Fibroblast of lung (primary cell): ENCODE measurements at places on chromosomes 3 and 15. TPM values are rescaled to one million over a fixed set of nuclear protein-coding genes. Genes with fewer than 3 reads are reported as not detected.

- DNase-seq = no peak
These were observed 34.5 kb downstream of the POMGNT2 start for GRCh38 chr3:43071313-43071893.

DNA sequence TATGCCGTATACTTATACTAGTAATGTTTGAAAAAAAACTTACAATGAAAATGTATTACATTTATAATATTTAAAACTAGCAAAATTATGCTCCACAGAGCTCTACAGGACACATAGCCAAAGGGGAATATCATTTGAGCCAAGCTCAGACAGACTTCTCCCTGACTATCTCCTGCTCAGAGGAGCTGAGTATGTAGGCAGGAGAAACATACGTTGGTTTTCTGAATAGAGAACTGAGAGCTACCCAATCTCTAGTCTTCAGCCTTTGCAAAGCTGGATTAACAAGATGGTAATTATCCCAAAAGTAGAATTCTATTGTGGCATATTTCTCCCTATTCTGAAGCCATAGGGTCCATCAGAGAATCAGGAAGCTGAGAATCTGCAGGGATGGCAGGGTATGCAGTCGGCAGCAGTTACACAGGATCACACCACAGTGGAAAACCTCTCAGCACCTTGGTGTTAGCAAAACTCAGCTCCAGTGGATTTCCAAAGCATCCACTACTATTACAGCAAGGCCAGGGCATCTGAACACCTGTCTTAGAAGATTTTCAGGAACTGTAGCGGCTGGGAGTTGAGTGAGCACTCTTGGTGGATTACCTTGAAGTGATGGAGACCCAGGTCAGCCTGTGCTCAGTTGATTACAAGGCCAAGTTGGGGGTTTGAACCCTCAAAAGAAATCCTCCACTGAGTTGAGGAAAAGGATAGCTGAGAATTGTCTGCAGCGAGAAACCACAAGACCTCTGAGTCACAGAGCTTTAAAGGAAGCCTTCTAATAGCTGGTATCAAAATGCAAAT, 30.1 kb downstream of the GPR15 start:
- peak; percentile 9 for DNase-seq

GRCh38 chr15:32029862-32030781, at the start of gene CHRNA7:
TSS of gene CHRNA7 (plus strand) at chr15:32030515. CDS start at chr15:32030595, 80 bp downstream.
- peak; percentile 42 for DNase-seq

GRCh38 chr15:73845507-73845906, 27.9 kb upstream of the TBC1D21 start:
- no peak for DNase-seq

GRCh38 chr3:142180761-142181362, 31.5 kb upstream of the TFDP2 start:
- DNase-seq = peak; percentile 14

DNA sequence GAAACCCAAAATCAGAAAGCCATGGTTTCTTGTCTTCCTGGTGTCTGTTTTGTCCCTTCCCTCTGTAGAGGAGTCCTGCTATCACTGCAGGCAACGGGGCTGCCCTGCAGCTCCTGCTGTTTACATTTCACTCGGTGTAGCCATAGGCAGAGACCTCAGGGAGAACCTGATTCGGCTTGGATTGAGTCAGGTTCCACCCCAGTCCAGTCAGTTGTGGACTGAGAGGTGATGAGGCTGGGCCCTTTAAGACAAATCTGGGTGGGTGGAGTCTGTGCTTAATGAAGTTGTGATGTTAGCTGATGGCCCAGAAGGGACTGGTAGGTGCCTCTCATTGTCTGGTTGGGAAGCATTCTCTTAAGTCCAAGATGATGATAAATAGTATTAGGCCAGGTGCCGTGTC, 35.7 kb downstream of the FLNB start:
- no peak for DNase-seq

DNA sequence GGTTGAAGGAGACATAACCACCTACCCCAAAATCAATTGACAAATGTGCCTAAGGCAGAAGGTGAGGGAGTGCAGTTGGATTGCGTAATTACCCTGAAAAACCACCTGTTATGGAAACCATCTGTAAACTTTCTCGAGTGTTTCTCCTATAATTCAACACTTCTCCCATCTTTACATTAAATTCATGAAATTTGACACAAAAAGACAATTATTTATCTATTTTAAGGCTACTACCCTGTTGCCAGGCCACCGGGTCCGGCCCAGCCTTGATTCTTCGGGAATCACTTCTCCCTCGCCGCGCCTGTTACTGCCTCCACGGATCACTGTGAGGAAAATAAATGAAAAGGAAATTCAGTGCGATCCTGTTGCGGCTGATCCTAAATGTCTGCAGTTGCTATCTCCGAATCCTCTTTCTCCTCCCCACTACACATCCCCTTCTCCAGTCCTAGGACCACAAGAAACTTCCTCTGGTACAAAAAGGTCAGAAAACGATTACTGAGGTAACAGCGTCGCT, 646 bp downstream of the IQCB1 start:
- DNase-seq = peak; percentile 14

DNA sequence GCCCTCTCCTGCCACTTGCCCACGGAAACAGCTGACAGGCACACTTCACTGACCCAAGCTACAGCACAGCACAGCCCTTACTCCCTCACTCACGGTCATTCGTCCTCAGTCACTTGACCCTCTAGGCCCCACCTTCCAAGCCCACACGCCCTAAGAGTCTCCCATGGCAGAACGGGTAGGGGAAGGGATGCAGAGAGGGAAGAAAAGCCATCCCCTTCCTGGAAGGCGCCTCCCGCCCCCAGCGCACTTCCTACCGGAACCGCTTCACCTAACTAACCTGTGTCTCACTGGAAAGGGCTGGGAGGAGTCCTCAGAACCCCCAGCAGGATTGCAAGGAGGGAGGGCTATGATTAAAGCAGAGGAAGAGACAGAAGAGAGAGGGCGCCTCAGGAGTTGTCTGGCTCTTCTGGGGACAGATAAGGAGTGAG, 22.9 kb downstream of the EPHB3 start:
- no peak for DNase-seq

GRCh38 chr3:13391308-13391707, 28.8 kb downstream of the NUP210 start:
- DNase-seq = no peak

DNA sequence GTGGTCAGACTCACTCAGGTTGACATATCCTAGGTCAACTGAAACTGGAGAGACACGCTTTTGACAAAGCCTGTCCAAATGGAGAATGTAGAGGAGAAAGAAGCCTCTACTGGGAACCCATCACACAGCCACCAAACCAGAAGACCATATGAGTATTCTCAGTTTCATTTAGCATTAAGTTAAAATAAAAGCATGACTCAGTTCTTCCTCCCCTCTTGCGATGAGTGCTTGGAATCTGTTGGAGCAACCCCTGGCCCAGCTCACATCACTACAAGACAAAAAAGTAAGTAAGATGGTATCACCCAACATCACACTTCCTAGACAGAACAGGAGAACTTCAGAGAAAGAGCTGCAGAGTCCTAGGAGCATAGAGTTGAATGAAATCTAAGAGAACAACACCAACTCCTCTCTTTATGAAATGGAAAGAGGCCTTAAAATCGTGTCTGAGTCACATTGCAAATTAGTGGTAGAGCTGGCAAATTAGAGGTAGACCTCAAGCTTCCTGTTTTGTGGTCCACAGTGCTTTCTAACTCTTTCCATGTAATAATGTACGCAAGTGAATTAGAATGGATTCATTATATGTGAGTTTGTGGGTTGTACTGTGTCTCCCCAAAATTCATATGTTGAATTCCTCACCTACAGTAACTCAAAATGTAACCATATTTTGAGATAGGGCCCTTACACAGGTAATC, 51.2 kb downstream of the FGF12 start:
- DNase-seq = no peak

DNA sequence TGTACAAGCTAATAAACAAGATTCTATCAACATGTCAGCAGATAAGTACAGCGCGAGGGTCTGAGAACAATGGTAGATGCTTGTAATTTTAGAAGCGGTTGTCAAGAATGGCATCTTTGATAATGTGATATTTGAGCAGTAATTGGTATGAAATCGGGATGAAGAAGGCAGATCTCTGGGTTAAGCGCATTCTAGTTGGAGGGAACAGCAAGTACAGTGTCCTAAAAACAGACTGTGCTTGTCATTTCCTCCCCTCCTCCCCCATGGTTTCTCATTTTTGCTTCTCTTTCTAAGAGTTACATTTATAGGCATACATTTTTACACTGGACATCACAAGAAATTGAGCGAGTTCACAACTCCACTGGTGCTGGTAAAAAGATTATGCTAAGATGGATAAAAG, 23.3 kb downstream of the TGFBR2 start:
- DNase-seq = no peak

DNA sequence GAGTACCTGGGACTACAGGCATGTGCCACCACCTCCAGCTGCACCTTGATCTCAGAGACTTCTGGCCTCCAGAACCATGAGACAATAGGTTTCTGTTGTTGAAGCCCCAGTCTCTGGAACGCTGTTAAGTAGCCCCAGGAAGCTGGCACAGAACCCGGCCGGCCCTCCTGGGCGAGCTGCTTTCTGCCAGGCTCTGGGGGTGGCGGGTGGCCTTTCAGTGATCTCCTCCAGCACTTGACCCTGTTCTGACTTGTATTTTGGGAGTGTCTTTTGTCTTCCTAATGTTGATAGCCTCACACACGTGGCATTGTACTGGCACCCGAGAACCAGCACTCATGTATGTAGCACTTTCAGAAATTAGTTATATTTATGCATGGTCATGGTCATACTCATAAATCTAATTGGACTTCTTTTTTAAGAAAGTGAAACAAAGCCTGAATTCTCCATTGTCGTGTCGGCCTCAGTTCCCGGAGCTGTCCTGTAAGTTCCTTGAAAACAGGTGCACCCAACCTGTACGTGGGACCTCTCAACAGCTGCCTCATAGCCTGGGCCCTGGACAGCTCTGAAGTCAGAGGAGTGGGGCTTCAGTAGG, 74.0 kb downstream of the TFRC start:
- no peak for DNase-seq

- DNase-seq = no peak
These were observed 33.0 kb downstream of the CCDC12 start for GRCh38 chr3:46943237-46944187.

GRCh38 chr3:31004025-31004678, 109.7 kb upstream of the GADL1 start:
- DNase-seq = peak; percentile 99

GRCh38 chr3:188749010-188749617, 422.7 kb upstream of the TPRG1 start:
- no peak for DNase-seq

GRCh38 chr3:58005669-58006068, 2.6 kb upstream of the FLNB start:
- peak; percentile 79 for DNase-seq

GRCh38 chr3:51739110-51739509, 32.2 kb downstream of the GRM2 start:
- no peak for DNase-seq

DNA sequence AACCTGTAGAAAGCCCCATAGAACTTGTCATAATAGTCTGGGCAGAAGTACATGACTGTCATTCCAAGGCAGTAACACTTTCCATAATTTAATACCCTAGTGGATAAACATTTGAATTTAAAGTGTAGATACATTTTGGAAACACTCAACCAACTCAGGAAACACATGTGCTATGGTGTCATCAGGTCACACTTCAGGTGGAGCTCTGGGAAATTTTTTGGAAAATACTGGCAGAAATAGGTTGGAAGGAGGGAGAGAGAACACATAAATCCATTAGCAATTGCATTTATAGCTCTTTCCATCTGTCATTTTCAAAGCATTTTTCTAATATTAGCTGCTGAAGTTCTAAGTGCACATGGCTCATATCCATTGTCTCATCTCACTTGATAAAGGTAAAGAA, 135.7 kb downstream of the MEIS2 start:
- no peak for DNase-seq

DNA sequence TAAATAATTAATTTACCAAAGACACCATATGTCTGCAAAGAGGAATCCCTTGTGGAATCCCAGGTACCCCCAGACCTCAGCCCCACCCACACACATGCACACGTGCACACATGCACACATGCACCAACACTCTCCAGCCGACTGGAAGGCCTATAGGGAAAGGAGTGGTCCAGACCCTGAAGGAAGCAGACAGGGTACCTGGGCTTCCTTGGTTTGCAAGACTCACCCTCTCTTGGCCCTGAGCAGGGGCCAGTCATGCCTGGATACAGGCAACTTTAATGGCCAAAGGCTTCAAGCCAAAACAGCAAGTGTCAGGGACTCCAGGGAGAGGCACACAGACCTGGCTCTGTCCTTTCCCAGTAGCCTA, 8.9 kb upstream of the HAPLN3 start:
- no peak for DNase-seq

DNA sequence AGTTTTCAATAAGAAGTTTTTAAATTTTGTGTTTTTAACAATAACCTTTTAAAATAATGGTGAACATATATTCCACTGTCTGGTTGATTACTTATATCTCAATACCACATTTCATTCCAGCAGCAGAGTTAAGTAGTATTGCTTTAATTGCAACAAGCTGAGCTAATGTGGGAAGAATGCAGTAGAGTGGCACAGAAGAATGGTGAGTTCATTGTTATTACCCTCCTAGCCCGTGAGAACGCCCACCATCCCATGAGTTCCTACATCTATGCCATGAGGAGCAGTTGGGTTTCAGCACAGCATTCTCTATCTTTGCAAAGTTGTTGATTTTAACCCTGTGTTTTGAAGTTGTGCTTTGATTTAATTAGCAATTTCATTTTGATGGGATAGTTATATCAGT, 17.8 kb upstream of the NR2E3 start:
- DNase-seq = peak; percentile 64

- no peak for DNase-seq
These were observed 77.3 kb downstream of the HMG20A start for GRCh38 chr15:77497942-77498361.

The TRAT1 gene
- polyA plus RNA-seq = not detected in 2 replicates

The EIF4E3 gene
- 7.6 and 12.8 TPM in 2 replicates for polyA plus RNA-seq

The IFRD2 gene
- polyA plus RNA-seq = 28.1 and 44.0 TPM in 2 replicates

The GYG1 gene
- 88.5 and 224 TPM in 2 replicates for polyA plus RNA-seq

The ITGB5 gene
- 99.7 and 121 TPM in 2 replicates for polyA plus RNA-seq

The COLQ gene
- 0.17 and 0.34 TPM in 2 replicates for polyA plus RNA-seq

The C3orf49 gene
- not detected in 2 replicates for polyA plus RNA-seq

The RARB gene
- polyA plus RNA-seq = 2.3 and 13.3 TPM in 2 replicates
